ENCODE measurements at places on chromosomes 7 and 10. TPM values are rescaled to one million over a fixed set of nuclear protein-coding genes. Genes with fewer than 3 reads are reported as not detected.

- no peak for DNase-seq
Observed at GRCh38 chr7:105885387-105886111, 9.2 kb upstream of the ATXN7L1 start.

GRCh38 chr7:41029072-41029499, 673.8 kb downstream of the INHBA start:
- peak; percentile 56 for DNase-seq

- DNase-seq: no peak
Observed at GRCh38 chr10:112911206-112911605, 38.8 kb upstream of the TCF7L2 start.

DNA sequence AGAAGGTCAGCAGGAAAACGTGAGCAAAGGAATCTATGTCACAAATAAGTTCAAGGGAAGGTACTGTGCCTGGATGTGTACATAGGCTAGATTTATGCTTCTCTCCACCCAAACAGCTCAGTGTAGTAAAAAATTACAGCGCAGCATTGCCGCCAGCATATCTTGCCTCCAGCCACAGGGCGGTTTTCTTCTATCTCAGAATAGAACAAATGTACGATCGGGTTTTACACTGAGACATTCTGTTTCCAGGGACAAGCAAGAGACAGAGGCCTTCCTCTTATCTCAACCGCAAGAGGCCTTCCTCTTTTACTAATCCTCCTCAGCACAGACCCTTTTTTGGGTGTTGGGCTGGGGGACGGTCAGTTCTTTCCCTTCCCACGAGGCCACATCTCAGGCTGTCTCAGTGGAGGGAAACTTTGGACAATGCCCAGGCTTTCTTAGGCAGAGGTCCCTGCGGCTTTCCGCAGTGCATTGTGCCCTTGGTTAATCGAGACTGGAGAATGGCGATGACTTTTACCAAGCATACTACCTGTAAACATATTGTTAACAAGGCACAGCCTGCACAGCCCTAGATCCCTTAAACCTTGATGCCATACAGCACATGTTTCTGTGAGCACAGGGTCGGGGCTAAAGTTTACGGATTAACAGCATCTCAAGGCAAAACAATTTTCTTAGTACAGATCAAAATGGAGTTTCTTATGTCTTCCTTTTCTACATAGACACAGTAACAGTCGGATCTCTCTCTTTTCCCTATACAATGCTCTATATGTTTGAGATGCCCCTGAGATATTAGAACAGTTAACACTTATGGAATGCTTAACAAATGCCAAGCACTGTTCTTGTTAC, 11.6 kb upstream of the ABHD11 start:
- DNase-seq: no peak

Gene ICA1
- total RNA-seq: not detected
